ENCODE measurements at places on chromosomes 1 and 21. TPM values are rescaled to one million over a fixed set of nuclear protein-coding genes. Genes with fewer than 3 reads are reported as not detected.

- DNase-seq, result peak; percentile 36
Observed at GRCh38 chr1:61445269-61445825, 279.6 kb downstream of the TM2D1 start.

- peak; percentile 41 for DNase-seq
Observed at GRCh38 chr1:210072129-210072528, 134.1 kb downstream of the SYT14 start.

DNA sequence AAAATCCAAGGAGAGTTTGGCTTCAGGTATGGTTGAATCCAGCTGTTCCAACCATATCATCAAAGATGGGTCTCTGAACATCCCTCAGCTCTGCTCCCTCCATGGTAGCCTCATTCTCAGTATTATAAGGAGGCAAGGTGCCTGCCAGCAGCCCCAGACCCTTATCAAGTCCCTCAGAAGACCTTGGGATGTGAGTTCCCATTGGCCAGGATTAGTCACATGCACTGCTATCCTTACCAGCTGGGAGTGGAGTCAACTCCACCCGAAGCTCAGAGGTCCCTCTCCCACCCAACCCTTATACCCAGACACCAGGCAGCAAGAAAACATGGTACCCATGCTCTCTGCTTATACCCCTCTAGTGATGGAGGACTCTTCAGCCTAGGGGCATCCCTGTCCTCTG, 153.7 kb upstream of the ZBTB40 start:
- no peak for DNase-seq

DNA sequence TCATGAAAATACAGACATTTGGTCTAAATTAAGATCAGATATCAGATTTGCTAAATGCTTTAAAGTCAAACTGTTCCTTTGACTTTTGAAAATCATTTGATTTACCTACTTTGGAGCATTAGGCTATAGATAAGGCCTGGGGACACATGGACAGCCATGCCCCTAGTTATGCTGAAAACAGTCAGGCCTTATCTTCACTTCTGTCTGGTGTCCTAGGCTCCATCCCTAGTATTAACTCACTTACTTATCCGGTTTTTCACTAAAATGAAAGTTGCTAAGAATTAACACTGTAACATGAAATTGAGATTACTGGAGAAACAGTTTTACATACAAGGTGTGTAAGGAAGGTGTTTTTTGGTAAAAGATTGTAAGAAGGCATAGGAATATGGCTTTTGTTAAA, 4.5 kb upstream of the CATSPERE start:
- DNase-seq, result no peak

DNA sequence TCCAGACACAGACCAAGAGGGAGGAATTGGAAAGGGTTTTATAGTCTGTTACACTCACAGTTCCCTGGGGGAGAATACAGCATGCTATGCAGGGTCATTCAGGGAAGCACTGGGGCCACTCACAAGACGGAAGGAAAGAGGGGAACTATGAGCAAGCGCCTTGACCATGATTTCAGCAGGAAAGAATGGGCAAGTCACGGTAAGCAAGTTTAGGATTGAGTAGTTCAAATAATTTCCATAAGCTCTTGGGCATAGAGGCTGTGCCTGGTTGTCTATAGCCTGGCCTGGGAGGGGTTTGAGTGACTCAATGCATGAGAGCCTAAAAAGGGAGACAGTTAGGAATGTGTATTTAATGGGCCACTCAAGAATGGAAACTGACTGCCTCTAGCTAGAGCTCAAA, 176.7 kb downstream of the TTLL7 start:
- DNase-seq, result no peak

DNA sequence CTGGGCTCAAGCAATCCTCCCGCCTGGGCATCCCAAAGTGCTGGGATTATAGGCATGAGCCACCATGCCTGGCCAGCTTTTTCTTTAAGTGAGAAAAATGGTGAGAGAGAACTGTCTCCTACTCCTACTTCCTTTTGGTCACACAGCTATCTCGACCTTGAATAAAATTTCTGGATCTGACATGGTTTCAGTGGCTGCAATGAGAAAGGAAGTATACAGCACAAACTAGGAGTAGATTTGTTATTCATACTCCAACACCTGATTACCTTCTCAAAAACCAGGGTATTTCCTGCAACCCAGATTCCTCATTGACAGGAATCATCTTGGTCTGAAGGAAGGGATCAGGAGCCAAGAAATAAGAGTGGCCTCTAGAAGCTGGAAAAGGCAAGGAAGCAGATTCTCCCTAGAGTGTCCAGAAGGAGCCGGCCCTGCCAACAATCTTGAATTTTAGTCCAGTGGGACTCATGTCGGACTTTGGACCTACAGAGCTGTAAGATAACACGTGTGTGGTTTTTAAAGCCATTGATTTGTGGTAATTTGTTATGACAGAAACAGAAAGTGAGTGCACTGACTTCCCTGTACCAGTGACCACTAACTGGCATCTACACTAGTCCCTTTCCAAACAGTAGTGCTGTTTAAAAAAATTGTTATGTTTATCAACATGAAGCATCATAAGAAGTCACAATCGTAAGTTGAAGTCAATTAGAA, 516.6 kb downstream of the SMYD3 start:
- DNase-seq, result no peak

DNA sequence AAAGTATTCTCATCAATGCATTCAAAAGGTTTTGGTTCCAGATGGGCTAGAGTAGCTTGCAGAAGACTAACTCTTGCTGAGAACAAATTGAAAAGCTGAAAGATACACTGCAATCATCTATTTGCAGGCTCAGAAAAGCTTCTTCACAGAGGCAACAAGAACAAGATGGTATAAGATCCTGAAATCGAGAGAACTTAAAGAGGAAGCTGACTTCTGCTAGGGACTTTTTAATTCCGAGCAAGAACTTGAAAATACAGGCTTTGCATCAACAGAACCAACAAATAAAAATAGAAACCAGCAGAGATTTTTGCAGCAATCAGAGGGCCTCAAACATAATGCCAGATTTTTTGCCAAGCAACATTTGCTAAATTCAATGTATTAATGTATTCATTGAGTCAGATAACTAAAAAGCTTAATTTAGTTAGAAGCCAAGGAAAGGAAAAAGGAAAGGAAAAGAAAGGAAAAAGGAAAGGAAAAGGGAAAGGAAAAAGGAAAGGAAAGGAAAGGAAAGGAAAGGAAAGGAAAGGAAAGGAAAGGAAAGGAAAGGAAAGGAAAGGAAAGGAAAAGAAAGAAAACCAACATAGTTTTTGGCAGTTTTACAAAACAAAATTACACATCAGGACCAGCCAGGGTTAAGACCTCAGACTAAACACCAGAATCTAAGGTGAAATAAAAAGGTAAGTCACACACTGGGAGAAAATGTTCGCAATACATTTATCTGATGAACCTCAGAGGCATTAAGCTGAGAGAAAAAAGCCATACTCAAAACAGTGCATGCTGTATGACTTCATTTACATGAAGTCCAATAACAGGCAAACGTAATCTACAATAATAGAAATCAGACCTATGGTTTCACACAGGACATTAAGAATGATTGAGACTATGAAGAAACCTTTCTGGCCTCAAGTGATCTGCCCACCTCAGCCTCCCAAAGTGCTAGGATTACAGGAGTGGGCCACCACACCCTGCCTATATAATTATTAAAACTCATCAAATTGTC, 42.6 kb downstream of the FAF1 start:
- no peak for DNase-seq

GRCh38 chr1:228866468-228866867, 131.2 kb downstream of the RHOU start:
- DNase-seq, result no peak

DNA sequence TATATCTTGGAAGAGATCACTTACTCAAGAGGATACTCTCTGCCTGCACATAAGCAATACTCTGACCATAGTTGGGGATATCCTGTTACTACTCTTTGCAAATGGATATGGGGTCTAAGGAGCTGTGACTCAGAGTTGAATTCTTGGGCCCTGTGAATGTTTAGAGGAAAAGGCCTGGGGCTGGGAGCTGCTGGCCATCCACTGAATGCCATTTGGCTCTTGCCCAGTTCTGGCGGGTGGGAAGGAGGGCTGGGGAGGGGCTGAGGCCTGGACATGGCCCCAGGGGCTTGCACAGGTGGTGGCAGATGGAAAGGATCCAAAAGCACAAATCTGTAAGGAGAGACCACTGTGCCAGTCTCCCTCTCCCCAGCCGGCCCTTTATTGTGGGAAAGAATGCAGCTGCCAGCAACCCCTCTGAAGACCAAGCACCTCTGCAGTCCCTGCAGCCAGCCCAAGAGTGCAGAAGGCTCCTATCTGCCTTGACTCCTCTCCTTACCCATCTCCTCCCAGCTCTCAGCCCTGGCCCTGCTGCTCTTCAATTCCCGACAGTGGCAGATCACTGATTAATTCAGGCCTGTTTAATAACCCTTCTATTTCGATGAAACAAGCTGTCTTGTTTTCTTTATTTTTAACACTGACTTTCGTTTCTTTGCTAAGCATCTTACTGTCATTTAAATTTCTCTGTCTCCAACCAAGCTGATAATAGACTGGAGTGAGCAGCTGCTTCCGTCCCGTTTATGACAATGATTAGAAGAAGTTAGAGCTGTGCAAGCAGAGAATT, 12.1 kb downstream of the PLXNA2 start:
- no peak for DNase-seq

DNA sequence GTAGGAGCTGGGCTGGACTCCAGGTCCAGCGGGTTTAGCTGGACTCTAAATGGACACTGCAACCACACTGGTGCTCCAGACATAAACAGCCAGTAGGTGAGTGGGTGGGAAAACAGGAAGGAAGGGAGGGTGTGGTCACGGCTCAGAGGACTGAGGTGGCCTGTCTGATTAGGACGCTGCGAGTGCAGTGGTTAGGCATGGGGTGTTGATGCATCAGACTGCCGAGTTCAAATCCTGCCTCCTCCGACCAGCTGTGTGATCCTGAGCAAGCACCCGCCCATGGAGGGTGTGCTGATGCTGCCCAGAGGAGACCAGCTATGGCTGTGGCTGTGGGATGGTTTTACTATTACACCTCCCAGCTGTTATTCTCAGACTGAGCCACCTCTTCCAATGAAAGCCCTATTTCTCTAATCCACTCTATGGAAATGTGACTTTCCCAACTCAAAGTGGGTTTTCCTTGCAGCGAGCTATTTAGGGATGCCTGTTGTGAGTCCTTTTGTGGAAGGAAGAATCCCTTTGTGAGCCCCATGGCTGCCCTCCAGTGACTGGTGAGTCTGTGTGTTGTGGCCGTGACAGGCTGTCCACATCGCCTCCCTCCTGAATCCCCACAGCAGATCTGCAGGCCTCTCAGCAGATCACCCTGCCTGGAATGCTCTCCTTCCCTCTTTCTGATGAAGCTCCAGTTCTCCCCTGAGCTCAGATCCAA, 56.6 kb upstream of the EDN2 start:
- no peak for DNase-seq

DNA sequence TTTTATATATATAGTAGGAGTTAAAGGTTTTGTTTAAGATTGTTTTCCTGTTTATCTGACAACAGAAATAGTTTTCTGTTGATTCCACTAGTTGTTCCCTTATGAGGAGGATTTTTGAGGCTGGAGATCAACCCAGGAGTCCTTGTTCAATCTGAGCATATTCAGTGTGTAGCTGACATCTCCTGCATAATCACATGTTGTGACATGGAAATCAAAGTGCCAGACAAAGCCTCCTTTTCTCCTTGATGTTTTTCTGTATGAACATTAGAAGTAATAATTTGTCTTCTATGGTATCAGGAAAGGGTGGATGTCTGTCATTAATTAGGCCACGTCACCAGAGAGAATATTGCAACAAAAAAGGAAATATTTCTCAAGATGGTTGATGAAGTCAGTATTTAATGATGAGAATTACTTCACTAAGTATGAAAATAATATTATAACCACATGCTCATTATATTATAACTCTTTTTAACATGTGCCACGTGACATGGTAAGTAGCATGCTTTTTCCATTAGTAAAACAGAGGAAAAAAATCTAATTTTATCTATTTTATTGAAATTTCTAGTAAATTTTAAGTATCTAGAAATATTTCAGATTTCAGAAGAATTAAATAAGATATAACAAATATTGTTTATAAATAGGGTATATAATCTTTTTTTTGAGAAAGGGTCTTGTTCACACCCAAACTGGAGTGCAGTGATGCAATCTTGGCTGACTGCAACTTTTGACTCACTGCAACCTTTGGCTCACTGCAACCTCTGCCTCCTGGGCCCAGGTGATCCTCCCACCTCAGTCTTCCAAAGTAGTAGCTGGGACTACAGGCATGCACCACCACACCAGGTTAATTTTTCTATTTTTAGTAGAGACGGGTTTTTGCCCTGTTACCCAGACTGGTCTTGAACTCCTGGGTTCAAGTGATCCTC, 223.5 kb downstream of the HMCN1 start:
- DNase-seq, result no peak

DNA sequence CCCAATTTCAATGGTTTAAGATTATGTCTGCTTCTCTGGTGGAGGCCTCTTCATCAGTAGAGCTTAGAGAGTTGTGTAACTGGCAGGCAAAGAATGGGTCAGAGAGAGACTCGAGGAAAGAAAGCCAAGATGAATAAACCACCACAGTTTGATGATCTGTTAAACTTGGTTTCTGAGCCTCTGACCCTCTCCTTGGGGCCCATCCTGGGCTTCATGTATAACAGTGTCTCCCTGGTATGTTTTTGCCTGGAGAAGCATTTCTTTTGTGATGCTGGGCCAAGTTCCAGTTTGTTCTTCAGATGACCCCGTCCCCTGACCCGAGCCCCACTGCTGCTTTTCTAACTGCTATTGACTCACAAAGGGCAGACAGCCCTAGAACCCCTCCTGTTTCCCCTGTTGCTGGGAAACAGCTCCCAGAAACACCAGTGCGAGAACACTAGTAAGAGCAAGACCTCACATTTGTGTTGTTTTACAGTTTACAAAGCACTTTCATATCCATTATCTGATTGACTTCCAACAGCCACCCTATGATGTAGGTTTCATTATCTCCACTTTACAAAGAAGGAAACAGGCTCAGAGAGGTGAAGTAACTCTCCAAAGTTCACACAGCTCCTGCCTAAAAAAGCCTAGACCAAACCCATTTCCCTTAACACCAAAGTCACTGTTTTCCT, 9.0 kb downstream of the CD2 start:
- no peak for DNase-seq

- no peak for DNase-seq
Observed at GRCh38 chr1:227712648-227713047, 22.5 kb downstream of the JMJD4 start.

DNA sequence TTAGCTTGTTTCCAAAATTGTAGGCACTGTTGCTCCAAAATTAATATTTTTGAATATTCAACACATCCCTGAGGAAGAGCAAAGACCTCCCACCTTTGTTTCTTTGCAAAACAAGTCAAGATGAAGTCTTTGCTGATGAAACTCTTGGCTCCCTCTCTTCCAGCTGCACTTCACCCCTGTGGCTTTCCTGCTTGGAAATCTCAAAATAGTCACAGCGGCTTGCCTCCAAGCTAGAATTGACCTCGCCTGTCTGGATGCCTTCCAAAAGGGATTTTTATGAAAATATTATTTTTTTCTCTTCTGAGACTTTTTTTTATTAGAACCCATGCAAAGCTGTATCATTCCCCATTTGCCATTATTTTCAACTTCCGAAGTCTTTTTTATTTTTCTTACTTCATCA, 71.1 kb upstream of the MROH9 start:
- no peak for DNase-seq

- no peak for DNase-seq
Observed at GRCh38 chr1:69651656-69652055, 83.9 kb downstream of the LRRC7 start.

The ANXA9 gene
- 0.48 TPM for total RNA-seq

The PBXIP1 gene
- 78.2 TPM for total RNA-seq

The ORC1 gene
- total RNA-seq, result 9.8 TPM

The CSF3R gene
- not detected for total RNA-seq
